NCI-H1092 treated with DMSO at 0.1 percent for 48 hours (cell line): ENCODE measurements at places on chromosomes 11 and 22.

DNA sequence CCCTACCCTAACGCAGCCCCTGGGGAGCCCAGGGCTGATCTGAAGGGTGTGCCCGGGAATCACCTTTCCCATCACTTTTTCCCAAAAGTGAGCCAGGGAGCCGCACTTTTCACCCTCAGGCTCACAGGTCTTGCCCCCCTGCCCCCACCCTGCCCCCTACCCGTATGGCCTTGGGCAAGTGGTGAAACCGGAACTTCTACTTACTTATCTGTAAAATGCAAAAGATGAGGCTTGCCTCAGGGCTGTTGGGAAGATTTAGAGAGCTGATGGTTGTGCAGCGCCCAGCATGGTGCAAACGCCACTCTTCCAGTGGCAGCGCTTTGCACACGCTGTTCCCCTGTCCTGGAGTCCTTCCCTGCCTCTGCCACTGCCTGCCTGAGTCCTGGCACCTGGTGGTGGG is 8.0 kb downstream of the SYT12 start:
- DNase-seq, result no peak

GRCh38 chr11:110858547-110858921 is 146.3 kb upstream of the ARHGAP20 start:
- no peak for DNase-seq

DNA sequence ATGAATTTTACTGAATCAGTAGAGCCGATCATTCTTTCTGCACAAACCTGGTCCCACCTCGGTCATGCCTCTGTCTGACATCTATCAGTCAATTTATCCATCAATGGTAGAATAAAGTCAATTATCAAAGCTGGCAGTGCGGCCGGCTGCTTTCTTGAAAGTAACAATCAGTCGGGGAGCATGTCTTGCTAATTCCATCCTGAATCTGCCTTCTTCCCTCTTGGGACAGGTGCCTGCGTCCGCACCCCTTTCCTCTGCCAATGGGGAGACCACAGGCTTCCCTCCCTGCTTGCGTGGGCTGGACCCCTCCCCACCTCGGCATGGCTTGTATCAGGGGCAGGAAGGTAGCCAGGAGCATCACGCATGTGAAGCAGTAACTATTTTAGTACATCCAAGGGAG is 962.9 kb downstream of the BRD1 start:
- DNase-seq, result no peak

DNA sequence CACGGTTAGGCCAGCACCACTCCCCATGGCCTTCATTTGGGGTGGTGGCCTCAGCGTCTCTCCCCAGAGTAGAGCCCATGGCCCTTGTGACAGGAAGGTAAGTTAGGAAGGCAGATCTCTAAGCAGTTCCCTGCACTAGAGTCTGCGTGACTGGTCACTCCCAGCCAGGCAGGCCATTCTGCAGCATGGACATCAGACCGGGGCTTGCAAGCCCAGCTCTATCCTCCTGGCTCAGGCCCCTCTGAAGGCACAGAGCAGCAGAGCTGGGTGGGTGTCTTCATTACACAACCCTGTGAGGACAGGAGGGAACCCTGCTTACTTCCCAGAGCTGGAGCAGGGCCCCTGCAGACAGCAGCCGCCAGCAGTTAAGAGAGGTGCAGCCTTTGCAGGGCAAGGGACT is 77.3 kb downstream of the PIWIL3 start:
- DNase-seq, result no peak

- DNase-seq, result no peak
These were observed 11.1 kb upstream of the PHLDA2 start for GRCh38 chr11:2940147-2940920.
